ENCODE measurements at places on chromosomes 16 and 17.

DNA sequence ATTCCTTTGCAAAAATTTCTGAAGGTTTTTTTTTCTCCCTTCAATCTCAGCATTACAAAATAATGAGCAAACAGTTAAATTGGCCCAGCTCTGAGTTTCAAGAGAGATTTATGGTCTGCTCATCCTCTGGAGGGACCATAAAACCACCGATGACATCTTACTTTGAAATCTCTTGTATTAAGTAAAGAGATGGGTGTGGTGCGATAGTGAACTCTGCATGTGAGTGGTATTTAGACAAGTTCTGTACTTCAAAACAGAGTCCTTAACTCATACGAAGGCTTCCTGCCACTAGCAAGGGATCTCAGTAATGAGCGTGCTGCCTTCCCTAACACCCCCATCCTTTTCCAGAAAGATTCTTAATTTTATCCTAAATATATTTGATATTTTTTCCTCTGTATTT, 2.1 kb downstream of the FAM20A start:
- DNase-seq, result no peak

DNA sequence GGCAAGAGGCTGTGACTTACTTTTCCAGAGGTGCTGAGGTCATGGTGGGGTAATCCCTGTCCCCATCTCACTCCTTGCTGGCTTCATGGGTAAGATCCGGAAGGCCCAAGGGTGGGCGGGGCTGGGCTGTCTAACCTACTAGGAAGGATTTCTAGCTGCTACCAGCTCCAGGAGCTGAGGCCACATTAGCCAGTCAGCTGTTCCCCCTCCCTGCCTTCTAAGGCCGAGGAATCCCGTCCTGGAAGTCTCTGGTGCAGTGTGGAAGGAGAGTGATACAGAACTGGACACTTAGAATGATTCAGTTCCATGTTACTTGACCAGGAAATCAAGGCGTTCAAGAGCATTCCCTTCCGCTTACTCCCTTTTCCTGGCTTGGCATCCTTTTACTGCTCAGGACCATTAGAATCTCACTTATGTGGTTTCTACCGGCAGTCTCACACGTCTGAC, 8.9 kb downstream of the GNGT2 start:
- DNase-seq, result no peak

GRCh38 chr16:87076950-87077749, 240.0 kb downstream of the C16orf95 start:
- no peak for DNase-seq

- DNase-seq, result peak; percentile 98
Measured at GRCh38 chr17:59837308-59838051, 55.3 kb downstream of the TUBD1 start.

- DNase-seq, result no peak
Measured at GRCh38 chr16:68802190-68802589, 41.1 kb upstream of the TANGO6 start.

- DNase-seq, result no peak
Measured at GRCh38 chr17:74078363-74078941, 125.0 kb upstream of the RPL38 start.

DNA sequence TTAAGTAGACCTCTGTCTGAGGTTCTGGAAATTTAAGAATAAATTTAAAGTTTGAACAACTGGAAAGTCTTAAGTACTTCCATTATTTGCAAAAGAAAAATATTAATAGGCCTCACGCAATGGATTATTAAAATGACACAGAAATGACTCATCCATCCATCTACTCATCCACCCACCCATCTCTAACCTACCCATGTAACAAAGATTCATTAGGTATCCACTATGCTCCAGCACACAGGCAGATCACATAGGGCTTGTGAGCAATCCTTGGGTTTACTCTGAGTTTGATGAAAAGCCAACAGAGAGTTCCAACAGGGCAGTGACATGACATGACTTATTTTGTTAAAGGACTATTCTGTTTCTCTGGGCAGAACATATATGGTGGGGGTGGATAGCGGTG, 93.3 kb downstream of the HELZ start:
- DNase-seq, result no peak

GRCh38 chr17:76131051-76131691, 9.9 kb downstream of the FOXJ1 start:
- no peak for DNase-seq

DNA sequence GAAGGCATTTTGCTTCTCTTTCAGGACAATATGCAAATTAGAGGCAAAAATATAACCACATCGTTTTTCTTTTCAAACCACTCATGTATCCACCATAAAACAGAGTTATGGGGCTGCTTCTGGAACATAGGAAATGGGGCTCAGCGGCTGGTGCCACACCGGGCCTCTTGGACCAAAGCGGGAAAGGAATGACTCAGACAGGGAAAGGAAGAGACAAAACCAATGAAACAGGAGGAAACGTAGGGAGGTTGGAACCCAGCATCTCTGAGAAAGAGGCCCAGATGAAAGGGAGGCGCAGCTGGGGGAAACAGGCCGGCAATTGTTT, 28.5 kb downstream of the CUEDC1 start:
- DNase-seq, result no peak

DNA sequence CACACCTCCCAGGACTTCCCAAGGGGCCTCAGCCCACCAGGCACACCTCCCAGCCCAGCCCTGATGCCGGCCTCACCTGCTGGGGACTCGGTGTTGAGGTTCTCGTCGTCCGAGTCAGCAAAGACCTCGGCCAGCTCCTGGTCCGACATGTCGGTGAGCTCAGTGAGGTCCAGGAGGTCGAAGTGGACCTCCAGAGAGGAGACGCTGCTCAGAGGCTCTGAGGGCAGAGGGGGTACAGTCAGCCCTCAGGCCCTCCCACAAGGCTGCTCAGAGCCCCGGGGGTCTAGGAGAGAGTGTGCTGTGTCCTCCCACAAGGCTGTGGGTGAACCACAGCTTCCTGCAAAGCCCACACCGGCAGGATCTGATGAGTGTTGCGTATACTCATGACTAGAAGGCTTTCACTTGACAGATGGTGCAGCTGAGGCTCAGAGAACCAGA, 10.5 kb downstream of the DBNDD1 start:
- DNase-seq, result no peak

DNA sequence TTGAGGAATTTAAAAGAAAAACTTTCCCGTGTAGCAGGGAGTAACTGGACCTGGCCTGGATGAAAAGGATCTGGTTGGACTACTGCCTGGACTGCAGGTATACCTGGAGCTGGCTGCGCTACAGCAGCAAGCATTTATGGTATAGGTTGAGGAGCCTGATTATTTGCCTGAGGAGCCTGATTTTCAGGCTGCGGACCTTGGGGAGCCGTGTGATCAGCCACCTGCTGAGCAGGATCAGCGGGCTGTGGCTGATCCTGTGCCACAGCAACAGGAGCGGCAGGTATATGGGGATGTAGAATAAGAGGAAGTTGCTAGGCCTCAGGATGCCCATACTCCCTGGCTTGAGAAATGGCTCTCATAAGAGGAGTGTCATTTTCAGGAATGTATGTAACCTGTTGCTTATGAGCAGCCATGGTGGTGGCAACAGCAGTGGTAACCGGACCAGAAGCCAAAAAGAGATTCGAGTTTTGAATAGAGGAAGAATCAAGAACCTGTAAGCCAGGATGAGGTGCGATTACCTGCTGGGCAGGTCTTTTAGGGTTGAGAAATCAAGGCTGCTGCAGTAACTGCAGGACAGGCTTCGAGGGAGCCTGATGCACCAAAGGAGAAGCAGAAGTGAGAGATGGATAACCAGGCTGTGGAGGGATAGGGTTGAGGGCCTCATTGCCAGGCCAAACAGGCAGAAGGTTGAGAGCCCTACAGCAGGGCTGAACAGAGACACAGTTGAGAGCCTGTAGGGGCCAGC, 60.9 kb upstream of the ARL4D start:
- DNase-seq, result peak; percentile 88

DNA sequence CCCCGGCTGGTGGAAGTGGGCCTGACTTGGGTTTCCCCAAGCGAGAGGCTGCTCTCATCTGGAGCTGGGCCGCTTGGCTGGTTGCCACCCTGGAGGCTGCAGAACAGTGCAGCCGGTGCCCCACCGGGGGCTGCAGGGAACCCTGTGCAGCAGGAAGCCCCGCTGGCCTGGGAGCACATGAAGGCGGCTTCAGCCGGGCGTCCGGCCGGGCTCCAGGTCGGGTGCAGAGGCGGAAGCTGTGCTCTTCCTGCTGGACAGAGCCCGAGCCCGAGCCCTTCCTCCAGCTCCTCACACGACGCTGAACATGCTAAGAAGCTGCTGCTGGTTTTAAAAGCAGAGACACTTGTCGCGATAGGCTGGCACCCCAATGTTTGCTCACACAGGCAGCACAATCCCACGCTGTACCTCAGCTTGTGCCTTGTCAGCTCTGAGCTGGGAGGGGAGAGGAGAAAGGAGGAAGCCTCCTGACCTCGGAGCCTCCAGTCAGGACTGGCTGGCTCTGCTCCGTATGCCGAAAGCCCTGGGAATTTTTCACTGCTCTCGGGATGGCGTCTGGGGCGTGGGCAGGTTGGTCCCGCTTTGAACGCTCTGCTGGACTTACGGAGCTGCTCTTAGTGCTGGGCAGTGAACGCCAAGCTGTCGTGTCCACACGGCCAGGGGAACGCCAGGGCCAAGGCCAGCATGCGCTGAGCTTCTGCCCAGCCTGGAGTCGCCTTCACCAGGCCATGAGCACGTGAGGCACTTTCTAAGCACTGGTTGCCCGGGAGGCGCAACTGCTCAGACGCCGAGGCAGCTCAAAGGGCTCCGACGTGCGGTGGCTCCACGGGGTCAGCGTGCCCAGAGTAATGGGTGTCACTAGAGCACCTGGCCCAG, 8.8 kb downstream of the CDK5R1 start:
- no peak for DNase-seq

GRCh38 chr16:15605839-15606517, 37.0 kb downstream of the MARF1 start:
- DNase-seq, result no peak

- DNase-seq, result no peak
Measured at GRCh38 chr16:1538804-1539520, 5.5 kb downstream of the TMEM204 start.

- no peak for DNase-seq
Measured at GRCh38 chr17:67575325-67575724, 142.4 kb upstream of the NOL11 start.

- DNase-seq, result no peak
Measured at GRCh38 chr17:39147221-39148185, 3.9 kb downstream of the PLXDC1 start.

DNA sequence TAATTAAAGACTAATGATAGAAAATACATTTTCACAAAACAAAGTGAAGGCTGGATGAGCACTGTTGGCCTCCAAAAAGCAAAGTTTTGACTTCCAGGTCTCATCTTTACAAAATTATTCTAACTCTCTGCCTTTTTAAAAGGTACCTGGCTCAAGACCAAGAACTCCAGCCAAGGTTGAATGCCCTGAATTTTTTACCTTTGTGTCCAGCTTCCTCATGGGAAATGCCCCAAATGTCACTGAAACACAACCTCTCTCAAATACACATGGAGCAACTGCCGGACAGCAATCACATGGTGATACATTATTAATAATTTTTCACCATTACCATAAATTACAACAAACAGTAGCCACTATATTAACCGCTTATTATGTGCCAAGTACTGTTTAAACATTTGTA, 32.2 kb downstream of the ADAMTS18 start:
- DNase-seq, result no peak

DNA sequence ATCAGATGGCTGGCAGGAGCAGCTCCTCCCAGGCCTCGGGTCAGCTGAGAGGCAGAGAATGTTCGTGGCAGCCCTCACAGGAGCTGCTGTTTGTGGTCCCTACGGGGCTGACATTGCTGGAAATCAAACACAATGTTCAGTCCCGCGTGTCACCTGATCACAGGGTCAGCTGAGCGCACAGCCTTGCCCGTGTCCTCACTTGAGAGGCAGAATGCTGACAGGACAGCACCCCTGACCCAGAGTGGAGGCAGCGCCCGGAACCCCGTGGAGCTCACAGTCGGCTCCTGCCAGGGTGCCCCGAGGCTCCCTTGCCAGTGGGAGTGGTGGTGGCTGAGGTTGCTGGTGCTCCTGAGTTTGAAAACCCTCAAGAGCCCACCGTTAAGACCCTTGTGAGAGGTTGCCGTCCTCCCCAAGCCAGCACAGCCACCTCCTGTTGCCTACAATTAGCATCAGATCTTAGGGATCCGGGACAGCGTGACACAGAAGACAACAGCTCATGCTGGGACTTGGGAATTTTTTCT, 3.6 kb upstream of the CHMP6 start:
- peak; percentile 64 for DNase-seq

DNA sequence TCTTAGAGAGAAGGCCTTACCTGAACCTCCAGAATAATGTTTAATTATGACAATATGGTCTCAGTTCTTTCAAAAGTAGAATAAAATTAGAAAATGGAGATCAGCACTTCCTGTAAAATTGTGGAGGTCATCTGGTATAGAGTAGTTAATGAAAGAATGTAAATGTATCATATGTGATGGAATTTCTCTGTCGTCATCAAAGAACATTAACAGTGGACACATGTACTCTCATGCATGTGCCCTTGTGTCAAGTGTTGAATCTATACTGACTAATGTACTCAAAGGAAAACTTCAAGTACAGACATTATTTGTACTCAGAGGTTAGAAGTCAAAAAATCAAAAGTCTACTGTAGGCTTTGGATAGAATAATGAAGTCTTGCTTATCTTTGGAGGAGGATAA, 129.2 kb upstream of the MYOCD start:
- no peak for DNase-seq

DNA sequence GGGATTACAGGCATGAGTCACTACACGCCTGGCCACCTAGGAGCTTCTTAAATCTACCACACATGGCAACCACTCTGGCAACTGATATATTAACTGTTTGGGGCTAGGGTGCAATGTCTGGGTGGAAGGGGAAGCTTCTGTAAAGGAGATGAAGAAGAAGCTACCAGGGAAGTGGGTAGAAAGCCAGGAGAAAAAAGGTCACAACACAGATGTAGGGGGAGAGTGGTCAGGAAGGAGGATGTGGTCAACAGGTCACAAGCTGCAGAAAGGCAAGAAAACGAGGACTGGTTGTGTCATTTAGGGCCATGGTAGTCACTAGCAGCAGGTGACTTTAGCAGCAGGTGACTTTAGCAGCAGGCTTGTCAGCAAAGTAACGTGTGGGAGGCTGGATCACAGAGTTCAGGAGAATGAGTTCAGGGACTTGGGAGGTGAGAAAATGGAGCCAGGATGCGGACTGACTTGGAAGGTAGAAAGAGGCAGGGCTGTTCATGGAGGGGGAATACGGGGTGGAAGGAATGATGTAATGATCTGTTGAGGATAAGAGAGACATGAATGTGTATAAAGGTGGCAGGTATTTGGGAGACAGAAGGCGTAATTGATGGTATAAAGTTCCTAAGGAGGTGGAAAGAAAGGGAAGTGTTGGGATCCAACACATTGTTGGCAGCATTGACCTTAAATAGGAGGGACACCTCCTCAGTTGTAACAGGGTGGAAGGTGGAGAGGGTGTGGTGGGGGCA, 16.3 kb upstream of the WFIKKN2 start:
- DNase-seq, result no peak

- DNase-seq, result peak; percentile 64
Measured at GRCh38 chr16:84925092-84925772, 86.1 kb downstream of the ZDHHC7 start.
